ENCODE measurements at places on chromosomes 13 and 19.
A peak's percentile ranks its signal among the peaks of the same experiment; 100 is the strongest.

GRCh38 chr13:34145061-34145460 is 327.1 kb downstream of the RFC3 start:
- no peak for DNase-seq

DNA sequence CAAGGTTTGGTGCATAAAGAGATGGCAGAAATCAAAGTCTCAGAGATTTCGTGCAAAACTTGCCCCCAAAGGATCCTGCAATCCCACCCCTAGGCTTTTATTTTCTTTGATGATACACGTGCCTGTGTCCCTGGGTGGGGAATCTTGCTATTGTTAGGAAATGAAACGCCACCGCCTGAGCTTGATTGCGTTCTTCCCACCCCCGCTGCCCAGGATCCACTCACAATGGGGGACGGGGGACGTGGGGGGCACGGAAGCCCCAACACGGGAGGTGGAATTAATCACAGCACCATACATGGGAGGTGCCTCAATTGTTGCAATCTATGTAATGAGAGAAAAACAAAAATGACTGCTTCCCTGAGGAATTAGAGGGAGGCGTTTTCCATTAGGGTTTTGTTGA is 39.6 kb downstream of the ZNRF4 start:
- no peak for DNase-seq

- DNase-seq: peak; percentile 75
These were observed 5.5 kb upstream of the QTRT1 start for GRCh38 chr19:10695401-10696398.

DNA sequence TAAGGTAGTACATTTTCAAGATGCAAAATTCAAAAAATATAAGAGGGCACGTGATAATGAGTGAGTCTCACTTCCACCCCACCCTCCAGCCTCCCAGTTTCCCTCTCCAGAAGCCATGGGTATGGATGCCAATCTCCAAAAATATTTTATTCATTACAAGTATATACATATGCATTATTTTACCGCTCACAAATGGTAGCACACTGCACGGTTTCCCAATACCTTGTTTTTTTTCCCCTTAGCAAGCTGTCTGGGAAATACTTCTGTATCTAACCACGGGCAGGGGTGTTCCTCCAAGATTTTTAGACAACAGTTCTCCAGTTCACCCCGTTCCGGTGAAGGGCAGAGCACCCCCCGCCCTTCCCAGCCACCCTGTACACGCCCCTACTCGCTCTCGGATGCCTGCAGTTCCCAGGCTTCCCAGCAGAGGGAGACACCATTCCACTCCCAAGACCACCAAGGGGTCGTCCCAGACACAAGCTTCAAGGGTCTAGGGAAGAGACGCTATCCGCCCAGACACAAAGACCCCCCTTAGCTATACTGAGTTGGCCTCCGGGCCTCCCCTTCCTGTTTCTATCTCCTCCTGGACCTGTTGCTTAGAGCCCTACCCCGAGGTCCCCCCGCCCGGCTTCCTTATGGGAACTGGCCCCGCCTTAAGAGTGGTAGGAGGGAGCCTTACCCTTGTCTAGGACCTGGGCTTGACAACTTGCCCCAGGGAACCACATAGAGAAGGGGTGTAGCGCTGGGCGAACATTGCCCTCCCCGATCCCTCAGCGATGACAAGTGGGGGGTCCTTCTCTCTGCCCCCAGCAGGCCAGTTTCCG is 1.1 kb upstream of the FXYD3 start:
- peak; percentile 62 for DNase-seq

GRCh38 chr13:101726681-101727080 is 274.2 kb downstream of the ITGBL1 start:
- DNase-seq: no peak

DNA sequence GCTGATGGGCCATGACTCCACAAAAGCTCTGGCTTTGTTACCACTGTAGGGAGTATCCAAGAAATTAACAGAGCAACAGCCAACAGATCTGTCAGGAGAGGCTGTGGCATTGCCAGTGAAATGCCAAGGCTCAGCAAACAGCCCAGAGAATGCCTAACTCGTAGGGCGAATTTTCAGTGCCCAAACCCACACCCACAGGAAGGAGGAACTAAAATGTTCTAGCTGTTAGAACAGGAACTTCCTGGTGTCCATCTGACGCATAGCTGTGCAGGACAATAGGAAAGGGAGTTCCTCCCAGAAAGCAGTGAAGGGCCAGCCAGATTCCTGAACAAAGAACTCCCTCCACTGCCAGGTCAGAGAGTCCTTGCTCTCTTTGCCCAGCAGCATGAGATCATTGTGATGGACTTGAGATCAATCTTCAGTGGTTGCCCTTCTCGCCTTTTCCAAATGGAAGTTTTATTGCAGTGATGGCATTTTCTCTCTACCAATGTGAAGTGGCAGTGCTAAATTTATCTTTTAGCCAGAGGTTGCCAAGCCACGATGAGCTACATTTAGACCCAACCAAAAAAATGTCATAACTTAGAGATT is 224.2 kb upstream of the STARD13 start:
- no peak for DNase-seq

DNA sequence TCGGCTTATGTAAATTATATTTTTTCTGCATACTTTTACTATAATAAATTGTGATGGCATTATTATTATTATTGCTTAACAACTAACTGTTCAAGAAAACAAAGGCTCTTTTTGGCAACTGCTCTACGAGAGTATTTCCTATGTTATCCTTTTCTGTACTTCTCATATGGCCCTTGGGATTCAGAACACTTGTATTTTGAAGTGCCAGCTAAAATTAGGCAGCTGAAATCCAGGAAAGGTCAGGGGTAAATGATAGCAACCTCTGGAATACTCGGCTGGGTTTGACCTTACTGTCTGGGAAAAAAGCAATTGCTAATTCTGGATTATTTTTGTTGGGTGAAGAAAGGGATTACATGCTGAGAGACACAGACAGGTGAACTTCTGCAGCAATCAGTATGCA is 23.9 kb downstream of the EDNRB start:
- DNase-seq: no peak

- peak; percentile 68 for DNase-seq
These were observed 44.4 kb upstream of the C1QTNF9 start for GRCh38 chr13:24264976-24265375.

- no peak for DNase-seq
These were observed 13.2 kb downstream of the MICOS13 start for GRCh38 chr19:5666921-5667610.

- no peak for DNase-seq
These were observed 24.6 kb downstream of the MPHOSPH8 start for GRCh38 chr13:19657872-19658591.

- DNase-seq: peak; percentile 68
These were observed 3.0 kb downstream of the HPN start for GRCh38 chr19:35044317-35045117.

DNA sequence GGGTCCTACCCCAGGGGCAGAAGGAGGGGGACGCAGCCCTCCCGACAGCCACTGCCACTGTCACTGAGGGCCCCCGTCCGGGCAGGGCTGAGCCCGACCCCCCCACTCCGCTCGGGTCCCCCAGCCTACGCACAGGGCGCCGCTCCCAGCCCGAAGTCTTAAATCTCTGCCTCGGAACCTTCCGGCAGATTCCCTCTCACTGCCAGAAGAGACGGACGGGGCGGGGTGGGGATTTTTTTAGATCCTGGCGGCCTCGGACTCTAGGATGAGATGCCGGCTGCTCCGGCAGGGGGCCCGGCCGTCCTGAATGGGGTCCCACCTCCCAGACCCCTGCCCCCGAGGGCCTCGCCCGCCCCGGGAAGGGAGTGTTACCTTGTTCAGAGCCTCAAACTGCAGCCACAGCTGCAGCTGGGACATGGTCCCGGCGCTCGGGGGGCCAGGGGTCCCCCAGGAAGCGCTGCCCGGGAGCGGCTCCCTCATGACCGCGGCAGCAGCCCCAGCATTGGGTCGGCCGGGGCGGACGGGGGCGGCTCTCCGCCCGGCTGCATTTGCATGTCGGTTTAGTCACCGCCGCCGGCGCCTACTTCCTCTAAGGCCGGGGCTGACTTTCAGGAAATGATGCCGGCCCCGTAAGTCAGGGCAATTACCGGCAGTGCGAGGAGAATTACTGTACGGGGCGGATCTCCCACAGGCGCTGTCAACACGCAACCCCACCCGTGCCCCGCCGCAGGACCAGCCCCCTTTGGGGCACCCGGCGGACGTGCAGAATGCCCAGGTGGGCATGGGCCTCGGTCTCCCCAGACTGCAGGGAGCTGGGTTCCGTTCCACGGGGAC is 28.1 kb downstream of the GPX4 start:
- DNase-seq: peak; percentile 76

GRCh38 chr13:93755341-93755740 is 528.7 kb downstream of the GPC6 start:
- no peak for DNase-seq

DNA sequence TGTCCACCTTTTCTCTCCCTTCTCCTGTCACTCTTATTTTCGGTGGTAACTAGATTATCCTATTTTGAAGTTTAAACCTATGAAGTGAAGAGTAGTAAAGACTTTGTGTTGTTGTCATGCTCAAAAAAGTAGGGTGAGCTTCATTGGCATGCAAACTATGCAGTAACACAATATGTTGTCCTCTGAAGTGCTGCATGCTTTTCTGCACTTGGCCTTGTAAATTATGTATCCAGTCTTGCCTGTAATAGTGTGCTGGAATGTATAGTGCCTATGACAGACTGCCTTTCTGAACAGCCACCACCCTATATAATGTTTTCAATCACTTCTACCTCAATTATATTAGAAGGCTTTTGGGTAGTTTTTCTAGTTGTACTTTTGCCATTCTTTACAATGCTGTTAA is 1198.2 kb upstream of the PCDH20 start:
- DNase-seq: no peak

DNA sequence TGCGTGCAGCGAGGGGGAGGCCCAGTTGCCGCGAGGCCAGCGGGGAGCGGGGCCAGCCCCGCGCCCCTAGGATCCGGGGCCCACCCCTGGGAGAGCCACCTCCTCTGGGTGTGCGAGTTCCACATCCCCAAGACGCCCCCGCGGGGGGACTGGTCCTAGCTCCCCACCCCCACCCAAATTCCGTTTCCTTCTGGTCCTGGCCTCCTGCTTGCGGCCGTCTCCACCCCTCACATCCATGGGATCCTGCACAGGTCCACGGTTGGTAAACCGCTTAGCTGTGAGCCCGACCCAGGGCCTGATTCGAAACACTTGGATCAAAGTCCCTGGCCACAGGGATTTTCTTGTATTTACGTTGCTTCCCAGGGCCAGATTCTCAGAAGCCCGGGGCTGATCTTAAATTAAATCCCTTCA is 324 bp upstream of the FBXO17 start:
- DNase-seq: no peak

GRCh38 chr13:32170841-32171240 is 139.3 kb downstream of the FRY start:
- DNase-seq: no peak

DNA sequence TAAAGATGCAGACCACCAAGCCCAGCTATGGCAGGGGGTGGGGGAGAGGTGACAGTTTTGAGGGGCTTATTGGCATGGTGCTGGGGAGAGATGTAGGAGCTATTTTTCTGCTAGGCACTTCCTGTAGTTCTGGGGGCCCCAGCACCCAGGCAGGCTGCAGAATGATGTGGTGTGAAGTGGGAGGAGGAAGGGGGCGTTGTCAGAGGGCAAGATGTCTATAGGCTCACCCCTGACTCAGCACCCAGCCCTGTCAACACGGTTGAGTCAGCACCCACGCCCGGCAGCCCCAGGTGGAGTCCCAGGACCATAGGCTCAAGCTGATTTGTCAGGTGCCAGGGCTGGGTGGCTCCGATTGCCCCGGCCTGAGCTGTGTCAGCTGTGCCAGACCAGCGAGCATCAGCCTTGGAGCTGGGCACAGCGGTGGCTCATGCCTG is 5.8 kb downstream of the KLF2 start:
- DNase-seq: peak; percentile 90

DNA sequence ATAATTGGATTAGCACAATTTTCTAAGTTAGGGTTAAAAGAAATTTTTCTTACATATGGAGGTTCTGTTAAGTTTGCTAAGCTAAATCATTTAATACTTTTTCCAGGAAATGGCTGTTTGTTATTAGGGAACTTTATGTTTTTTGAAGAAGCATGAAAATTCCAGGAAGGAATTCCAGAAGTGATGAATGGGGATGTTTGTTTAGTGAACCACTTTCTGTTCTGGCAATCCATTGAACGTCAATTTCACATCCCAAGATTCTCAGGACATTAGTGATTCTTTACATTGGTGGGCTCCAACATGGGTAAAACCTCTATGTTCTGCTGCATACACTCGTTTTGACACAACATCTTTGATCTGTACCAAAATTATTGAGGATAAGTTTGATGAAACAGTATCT is 534.4 kb downstream of the IRS2 start:
- DNase-seq: no peak

GRCh38 chr13:97715763-97716162 is 237.7 kb upstream of the IPO5 start:
- DNase-seq: no peak

- no peak for DNase-seq
These were observed 222.8 kb upstream of the NBEA start for GRCh38 chr13:34719060-34719875.

DNA sequence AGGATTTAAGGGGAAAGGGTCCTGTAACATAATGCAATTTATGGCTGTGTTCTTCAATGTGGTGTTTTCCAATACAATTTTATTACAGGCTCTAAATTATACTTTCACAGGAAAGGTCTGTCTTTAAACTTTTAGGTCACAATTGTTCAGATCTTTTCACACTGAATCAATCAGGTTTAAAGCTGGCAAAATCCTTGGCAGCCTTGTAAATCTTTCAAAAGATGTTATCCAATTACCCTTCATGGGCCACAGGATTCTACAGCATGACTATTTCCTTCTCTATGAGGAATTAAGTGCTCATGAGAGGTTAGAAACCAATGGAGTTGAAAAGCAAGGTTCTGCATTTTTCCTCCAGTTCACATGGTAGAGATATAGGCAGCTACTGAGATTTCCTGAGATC is 211.5 kb upstream of the MIR17HG start:
- DNase-seq: no peak

Data from T-helper 9 cell (primary cell).